Uterus (tissue), 4 donors: ENCODE measurements at places on chromosomes 1 and 21. TPM values are rescaled to one million over a fixed set of nuclear protein-coding genes. Genes with fewer than 3 reads are reported as not detected.

- peak within 1 kb of the TSS; percentile 19 for H3K4me3 ChIP-seq
- H3K4me1 ChIP-seq, result no peaks in the 10 kb centered on the region
- no peaks in the 10 kb centered on the region for H3K27me3 ChIP-seq
- no peaks in the 10 kb centered on the region for H3K36me3 ChIP-seq
Observed at GRCh38 chr1:205849619-205850355, at the start of gene PM20D1. PM20D1 (minus strand) TSS chr1:205850132; CDS start chr1:205850072, 60 bp downstream.

The KRTAP19-4 gene
- total RNA-seq, result not detected

DNA sequence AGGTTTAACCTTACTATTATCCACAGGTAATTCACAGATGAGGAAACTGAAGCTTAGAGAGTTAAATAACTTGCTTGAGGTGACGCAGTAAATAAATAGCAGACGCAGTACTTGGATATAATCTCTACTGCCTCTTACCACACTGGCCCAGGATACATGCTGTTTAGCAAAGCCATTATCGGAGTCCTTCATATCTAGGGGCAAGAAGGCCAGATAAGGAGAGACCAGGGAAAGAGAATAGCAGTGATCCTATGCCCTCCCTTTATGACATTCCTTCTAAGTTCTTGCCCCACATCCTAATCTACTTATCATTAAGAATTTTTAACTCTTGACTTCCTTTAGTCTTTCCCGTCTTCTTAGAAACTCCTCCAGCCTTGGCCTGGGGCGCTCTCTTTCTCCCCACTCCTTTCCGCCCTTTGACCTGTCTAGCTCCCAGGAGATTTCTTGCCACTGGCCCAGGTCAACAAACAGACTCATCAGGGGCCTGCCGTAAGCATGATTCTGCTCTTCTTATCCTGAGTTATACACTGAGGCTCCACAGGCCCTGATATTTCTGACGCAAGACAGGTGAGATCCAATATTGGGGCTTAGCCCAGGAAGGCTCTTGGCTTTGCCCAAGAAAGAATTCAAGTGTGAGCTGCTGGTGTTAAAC is 11.4 kb upstream of the SLAMF1 start:
- no peaks in the 10 kb centered on the region for H3K36me3 ChIP-seq
- no peak overlapping the region for H3K4me3 ChIP-seq
- no peaks in the 10 kb centered on the region for H3K4me1 ChIP-seq

DNA sequence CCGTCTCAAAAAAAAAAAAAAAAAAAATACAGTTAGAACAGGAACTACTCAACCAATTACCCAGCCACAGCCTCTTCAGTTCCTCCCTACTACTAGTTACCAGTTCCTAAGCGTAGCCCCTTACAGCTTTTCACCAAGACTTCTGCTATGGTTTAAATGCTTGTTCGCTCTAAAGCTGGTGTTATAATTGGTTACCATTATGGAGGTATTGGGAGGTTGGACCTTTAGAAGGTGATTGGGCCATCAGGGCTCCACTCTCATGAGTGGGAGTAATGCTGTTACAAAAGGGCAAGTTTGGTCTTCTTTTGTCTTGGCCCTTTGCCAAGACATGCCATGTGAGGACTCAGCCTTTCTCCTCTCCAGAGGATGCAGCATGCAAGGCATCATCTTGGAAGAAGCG is 3.0 kb upstream of the SMPDL3B start:
- H3K27ac ChIP-seq, result no peak overlapping the region
- H3K36me3 ChIP-seq, result no peaks in the 10 kb centered on the region
- H3K4me3 ChIP-seq, result no peak overlapping the region
- no peaks in the 10 kb centered on the region for H3K27me3 ChIP-seq
- no peaks in the 10 kb centered on the region for H3K4me1 ChIP-seq
